ENCODE measurements at places on chromosomes 6 and 20.

GRCh38 chr6:142195862-142196541, 48.9 kb downstream of the VTA1 start:
- no peak for DNase-seq

DNA sequence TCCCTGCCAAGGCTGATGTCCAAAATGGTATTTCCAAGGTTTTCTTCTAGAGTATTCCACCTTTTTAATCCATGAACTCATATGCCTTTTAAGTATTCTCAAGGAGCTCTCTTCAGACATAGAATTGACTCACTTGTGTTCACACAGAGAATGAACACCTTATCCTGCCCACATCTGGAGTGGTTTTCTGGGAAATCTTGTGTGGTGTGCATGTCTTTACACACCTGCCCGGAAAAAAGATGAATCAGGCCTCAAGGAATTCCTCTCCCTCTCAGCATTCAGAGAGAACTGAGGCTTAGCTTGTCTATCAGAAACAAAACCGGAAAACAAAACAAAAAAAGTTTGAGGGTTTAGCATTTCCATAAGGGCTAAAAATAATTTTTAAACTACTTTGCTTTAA, 148.8 kb downstream of the TFAP2A start:
- DNase-seq, result no peak

DNA sequence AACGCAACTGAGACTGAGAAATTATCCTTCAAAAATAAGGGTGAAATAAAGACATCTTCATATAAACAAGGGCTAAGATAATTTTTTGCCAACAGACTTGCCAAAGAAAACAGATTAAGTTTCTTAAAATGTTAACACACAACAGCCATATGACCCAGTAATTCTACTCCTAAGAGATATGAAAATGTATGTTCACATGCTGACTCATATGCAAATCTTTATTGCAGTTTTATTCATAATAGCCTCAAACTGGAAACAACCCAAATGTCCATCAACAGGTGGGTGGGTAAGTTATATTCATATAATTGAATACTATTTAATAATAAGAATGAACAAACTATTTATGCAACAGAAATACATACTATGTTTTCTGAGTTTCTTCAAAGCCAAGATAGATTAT, 140.1 kb downstream of the REV3L start:
- no peak for DNase-seq

- no peak for DNase-seq
Measured at GRCh38 chr6:65631711-65632110, 75.3 kb downstream of the EYS start.

DNA sequence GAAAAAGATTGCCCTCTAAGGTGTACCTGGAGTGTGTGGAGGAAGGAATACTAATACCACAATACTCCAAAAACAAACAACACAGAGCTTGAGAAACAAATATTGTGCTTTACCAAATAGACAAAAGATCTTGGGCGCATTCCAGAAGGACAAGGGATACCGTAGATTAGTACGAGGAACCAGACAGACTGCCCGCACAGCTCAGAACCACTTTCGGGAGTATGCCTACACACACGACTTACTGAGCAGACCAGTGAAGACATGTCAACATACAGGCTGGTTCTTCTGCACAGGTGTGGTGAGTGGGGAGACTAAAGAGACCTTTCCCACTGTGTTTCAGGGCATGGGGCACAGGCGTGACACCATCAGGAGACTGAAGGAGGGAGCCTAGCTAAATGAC, 15.8 kb upstream of the FOXQ1 start:
- no peak for DNase-seq

GRCh38 chr20:16189371-16189770, 383.9 kb downstream of the KIF16B start:
- no peak for DNase-seq

GRCh38 chr6:36050305-36050704, 22.7 kb downstream of the MAPK14 start:
- no peak for DNase-seq

- no peak for DNase-seq
Measured at GRCh38 chr6:11769244-11769643, 9.4 kb downstream of the ADTRP start.

- DNase-seq, result peak; percentile 4
Measured at GRCh38 chr6:139175389-139175948, 40.6 kb downstream of the HECA start.

GRCh38 chr20:63442100-63442493, 30.4 kb downstream of the KCNQ2 start:
- no peak for DNase-seq

- DNase-seq, result peak; percentile 20
Measured at GRCh38 chr6:93418408-93419303, 703 bp downstream of the EPHA7 start.

Data from globus pallidus (tissue), 1 donor.